Thymus (tissue), 14 donors: ENCODE measurements at places on chromosomes 12 and 14.

DNA sequence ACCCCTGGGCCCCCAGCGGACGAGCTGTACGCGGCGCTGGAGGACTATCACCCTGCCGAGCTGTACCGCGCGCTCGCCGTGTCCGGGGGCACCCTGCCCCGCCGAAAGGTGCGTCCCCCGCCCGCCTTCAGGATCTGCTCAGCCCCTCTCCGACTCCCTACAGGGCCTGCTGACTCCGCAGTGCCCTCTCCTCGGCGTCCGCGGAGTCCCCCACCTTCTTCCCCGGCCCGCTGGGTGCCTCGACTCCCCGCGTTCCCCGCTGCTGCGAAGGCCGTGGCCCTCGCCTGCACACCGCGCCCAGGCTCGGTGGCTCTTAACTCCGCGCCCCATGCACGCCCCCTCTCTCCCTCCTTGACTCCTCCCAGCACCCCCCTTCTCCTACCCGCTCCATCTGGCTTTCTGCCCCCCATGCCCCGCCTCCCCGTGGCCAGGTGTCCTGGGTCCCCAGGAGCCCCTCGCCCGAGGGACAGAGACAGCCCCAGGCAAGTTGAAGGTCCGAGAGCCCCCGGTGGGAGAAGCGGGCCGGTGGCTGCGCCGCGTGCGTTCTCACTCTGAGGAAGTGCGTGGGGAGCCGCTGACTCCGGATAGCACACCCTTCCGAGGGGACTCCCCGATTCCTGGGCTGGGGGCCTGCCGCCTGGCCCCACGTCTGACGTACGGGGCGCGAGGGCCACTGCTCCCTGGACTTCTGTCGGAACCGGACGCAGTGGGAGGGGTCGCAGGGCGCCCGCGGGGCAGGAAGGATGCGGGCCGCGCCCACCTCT is 594 bp downstream of the TAMALIN start:
- no peak for DNase-seq

GRCh38 chr12:22935090-22935489 is 310.1 kb downstream of the ETNK1 start:
- no peak for DNase-seq

GRCh38 chr14:60931218-60931617 is 49.7 kb downstream of the TRMT5 start:
- DNase-seq: peak; percentile 4

DNA sequence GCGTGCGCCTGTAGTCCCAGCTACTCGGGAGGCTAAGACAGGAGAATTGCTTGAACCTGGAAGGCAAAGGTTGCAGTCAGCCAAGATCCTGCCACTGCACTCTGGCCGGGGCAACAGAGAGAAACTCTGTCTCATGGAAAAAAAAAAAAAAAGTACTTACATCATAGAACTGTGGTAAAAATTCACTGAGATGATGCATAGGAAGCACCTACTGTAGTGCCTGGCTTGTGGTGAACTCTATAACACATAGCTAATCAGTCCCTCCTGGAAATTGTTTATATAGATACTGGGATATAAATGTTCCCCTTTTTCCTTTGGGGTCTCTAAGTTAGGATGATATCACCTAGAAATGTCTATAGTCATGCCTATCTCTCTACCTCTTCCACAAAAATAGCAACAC is 89.7 kb upstream of the CPM start:
- no peak for DNase-seq

- DNase-seq: no peak
These were observed 3.2 kb upstream of the NUMB start for GRCh38 chr14:73461478-73462047.

GRCh38 chr14:61374284-61374683 is 52.9 kb downstream of the PRKCH start:
- no peak for DNase-seq

- DNase-seq: no peak
These were observed 75.1 kb downstream of the DCAF5 start for GRCh38 chr14:69077841-69078240.

- DNase-seq: no peak
These were observed 1.6 kb upstream of the CDKN1B start for GRCh38 chr12:12715459-12716150.

GRCh38 chr12:109679501-109680263 is 33.9 kb upstream of the FAM222A start:
- no peak for DNase-seq

DNA sequence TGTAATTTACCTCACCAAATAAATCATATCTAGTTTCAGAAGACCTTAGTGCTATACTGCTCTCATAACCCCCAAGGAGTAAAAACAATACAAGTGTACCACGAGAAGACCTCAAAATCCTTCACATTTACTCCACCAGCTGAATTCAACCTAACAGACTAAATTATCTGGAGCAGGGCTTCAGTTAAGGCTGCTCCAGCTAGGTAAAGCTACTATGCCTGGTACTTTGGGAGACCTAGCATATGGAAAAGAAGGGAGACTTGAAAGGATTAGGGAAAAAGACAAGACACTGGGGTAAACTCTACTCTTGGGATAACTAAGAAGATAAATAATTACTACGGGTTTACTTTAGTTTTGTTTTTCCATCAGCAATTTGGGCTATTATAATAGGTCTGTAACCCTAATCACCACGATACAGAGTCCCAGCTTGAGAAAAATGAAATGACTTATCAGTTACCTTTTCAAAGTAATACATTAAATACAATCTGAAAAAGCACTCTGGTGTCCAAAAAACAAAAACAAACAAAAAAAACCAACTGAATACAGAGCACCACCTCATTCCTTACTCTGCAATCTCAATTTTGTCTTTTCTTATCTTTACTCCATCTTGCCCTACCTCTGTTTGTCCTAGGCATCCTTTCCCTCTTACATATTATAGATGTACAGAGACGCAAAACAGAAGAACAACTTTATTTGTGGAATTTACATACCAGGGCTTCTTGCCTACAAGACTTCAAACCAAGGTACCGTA is 2.1 kb downstream of the EML5 start:
- no peak for DNase-seq

DNA sequence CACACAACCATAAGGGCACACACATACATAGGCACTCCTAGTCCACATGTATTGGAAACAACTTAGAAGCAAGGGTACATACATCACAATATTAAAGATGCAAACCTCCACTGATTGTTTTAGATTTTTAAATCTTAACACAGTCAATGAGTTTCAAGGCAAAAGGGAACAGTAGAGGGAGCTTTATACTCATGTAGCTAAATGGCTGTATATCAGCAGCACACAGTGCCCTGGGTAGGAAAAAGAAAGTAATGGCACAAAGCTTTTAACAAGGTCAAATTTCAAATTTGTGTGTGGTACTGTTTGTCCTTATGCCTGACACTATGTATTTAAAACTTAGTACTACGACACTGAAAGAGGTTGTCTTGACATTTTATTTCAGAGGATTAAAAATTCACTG is 262.0 kb downstream of the MED13L start:
- peak; percentile 11 for DNase-seq

- no peak for DNase-seq
These were observed 105.3 kb upstream of the RTL1 start for GRCh38 chr14:101008631-101009336.

DNA sequence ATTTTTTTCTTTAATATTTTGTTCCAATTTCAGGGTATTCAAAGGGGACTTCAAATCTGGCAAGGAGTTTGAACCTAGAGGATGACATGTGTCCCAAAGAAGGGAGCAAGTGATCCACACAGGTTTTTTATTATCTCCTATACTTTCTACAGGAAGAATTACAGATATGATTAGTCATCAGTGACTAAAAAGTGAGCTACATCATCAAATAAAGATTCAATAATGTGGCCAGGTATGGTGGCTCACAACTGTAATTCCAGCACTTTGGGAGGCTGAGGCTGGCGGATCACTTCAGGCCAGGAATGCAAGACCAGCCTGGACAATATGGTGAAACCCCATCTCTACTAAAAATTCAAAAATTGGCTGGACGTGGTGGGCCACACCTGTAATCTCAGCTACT is 24.2 kb downstream of the GLT8D2 start:
- no peak for DNase-seq

- no peak for DNase-seq
These were observed 30.6 kb downstream of the ATG14 start for GRCh38 chr14:55381040-55381439.

DNA sequence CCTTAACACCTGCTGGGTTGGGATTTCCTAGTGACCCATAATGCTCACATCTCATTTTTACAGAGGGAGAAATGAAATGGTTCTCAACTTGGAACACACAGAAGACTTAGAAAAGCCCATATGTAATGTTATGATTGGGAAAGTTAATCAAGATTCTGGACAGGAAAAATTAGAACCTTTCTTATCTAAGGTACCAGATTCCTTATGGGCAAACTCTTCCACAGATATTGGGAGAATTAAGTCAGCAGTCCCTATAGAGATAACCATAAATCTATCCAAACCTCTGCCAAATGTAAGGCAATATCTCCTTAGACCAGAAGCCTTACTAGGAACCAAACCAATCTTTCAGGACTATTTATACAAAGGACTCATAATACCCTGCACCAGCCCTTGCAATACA is 13.9 kb upstream of the PSMC1 start:
- DNase-seq: no peak

GRCh38 chr12:58570411-58570810 is 349.9 kb downstream of the LRIG3 start:
- DNase-seq: no peak

DNA sequence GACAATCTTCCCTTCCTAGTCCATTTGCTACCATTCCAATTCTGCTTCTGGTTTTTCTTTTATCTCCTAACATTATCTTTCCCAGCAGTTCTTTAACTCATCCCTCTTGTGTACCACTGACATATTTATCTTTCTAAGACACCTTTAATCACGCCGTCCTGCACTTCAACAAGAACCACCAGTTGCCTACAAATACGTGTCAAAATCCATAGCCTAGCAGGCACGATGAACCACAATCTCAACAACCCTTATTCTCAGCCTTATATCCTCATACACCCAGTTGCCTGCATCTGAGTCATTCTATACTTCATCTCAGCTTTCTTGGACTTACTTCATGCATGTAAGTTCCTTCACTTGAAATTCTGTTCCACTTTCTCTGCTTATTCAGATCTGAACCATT is 16.4 kb upstream of the ST8SIA1 start:
- no peak for DNase-seq

DNA sequence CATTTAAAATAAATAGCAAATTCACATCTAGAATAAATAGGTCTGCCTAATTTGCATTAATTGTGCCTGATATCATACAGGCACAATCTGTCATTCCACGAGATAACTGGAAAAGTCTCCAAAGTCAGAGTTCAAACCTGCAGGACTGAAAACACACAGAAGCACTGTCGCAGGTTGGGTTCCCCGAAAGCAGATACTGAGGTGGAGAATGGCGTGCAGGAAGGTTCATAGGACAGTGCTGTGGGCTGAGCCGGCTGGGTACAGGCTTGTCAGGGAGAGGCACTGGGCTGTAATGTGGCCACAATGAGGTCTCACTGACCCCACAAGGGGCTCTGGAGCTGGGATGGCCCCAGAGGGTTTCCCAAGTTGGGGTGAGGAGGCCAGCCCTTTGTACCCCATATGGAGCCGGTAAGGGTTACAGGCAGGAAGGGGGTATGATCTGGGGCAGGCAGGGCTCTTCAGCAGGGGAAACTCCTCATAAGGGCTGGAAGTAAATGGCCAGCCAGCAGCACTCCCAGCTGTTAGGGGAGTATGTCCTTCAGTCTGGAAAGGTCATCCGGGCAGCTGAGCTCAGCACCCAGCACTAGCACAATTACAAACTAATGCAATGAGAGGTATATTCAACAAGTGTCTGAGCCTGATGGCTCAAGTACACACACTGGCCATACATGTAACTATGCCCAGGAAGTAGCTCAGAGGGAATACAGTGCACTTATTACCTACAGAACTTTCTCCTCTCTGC is 68.5 kb downstream of the NT5DC3 start:
- DNase-seq: no peak

DNA sequence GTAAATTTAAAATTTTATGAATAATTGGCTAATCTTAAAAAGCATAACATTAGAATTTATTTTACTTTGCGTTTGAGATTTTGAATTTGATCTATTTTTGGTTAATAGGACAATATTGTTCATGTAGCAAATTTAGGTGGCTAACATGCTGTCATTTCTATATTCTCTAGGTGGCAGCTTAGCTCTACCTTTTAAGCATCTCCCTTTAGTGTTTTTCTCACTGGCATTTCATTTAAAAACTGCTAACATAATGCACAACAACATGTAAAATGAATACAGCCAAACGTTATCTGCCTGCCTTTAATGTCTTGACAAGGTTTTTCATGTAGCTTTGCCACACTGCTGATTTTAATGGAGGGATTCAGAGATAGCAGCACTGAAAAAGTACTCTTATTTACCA is 272.4 kb upstream of the FBXO33 start:
- no peak for DNase-seq

DNA sequence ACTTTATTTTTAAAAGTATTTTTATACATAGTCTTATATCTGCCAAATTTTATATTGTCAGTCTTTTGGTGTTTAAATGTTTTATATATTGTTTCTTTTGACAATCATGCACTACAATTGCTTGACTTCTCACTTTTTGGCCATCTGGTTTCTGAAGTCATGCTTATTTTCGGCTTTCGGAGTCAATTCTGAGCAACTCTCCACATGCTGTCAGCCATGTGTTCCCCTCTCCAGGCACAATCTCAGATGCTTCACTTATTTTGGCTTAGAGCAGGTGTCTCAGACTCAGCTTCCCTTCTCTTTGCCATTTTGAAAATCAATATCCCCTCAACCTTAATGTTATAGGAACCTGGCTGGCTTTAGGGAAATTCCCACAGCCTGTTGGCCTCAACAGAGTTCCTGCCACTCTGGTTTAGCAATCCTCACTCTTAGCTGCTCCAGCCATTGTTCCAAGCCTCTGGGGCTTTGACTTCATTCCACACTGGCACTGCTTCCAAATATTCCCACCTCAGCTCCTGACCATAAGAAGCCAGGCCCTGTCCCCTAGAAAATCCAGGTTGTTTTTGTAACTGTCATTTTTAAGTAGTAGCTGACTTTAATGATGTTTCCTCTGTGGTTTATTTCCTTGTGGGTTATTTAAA is 125.5 kb upstream of the FAR2 start:
- no peak for DNase-seq

DNA sequence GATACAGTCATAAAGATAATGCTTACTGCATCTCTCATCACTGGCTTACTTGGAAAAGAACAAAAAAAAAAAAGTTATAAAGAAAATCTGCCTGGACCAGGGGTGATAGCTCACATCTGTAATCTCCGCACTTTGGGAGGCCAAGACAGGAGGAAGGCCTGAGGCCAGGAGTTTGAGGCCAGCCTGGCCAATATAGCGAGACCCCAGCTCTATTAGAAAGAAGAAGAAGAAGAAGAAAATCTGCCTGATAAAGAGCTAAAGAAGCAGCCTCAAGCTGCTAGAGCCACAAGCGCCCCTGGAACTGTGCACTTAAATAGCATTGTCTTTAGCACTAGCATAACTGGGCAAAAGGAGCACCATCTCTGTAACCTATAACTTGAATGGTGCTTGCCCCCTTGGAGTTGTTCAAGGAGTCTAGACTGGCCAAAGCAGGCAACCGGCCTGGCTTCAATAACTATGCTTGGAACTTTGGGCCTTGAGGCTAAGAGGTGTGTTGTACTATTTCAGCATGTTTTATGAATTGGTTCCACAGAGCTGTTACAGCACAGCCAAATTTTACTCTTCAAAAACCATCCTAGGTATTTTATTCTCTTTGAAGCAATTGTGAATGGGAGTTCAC is 53.2 kb downstream of the SINHCAF start:
- DNase-seq: no peak

GRCh38 chr14:70754991-70755390 is 54.3 kb downstream of the MAP3K9 start:
- no peak for DNase-seq
